ENCODE measurements at places on chromosomes 16 and 17.
A peak's percentile ranks its signal among the peaks of the same experiment; 100 is the strongest.

DNA sequence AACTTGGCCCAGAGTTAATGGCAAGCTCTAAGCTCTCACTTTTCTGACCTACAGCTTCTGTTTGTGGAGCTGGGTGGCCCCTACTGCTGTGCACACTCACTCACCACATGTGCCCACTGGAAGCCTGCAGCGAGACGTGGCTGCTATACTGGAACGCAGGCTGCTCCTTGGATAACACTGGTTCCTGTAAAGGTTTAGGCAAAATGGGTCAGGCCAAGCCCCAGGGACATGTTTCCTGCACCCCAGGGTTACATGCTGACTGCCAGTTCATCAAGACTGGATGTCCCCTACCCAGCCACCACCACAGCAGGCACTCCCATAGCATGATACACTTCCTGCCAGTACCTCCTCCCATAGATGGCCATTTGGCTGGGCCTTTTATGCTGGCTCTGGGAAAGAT is 8.3 kb downstream of the POLDIP2 start:
- DNase-seq: no peak

DNA sequence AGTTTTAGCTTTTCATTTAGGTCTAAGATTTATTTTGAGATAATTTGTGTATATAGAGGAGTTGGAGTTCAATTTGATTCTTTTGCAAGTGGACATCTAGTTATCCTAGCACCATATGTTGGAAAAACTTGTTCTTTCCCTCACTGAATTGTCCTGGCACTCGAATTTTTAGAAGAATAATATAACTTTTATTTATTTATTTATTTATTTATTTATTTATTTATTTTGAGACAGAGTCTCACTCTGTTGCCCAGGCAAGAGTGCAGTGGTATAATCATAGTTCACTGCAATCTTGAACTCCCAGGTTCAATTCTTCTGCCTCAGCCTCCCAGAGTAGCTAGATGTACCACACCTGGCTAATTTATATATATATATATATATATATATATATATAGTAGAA is 29.4 kb downstream of the PPM1E start:
- no peak for DNase-seq

DNA sequence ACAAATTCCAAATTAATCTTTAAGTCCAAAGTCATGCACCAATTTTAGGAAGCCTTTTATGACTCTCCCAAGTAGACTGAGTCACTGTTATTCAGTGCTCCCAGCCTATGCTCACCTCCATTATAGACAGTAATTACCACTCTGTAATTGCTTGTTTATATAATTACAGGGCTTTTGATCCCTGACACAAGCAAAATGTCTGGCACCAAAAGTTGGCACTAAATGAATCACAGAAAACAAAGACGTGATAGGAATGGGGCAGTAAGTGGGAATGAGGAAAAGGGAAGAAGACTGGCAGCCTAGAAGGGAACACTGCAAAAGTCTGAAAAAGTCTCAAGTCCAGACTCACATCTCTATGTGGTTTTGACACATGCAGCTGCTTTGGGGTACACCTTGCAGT is 94.1 kb downstream of the SLC39A11 start:
- DNase-seq: no peak

DNA sequence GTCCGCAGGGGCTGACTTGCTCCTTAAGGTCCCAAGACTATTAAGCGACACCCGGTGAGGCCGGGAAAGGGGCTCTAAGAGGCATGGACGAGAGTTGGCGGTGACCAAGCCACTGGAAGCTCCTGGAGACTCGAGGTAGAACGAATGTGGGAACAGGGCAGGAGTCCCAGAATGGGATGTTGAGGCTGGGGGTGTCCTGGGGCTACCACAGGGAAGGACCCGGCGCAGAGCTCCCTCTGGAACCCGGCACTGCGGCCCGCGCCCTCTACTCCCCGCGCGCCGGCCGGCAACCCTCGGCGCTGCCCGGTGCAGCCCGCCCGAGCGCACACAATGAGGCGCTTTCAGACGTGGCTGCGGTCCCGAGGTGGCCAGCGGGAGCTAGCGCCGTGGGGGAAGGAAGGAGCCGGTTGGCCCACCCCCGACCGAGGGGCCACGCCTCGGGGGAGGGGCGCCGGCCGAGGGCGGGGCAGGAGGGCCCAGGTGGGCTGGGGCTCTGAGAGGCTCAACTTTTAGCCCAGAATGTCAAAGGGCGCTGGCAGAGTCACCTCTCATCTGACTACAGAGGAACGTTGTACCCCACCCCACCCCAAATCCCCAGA is at the start of gene CHST6:
Gene CHST6 (minus strand): TSS at position 366 of the 599 bp plus-strand sequence. CDS start 15,613 bp downstream, outside the sequence.
- DNase-seq: peak; percentile 65

DNA sequence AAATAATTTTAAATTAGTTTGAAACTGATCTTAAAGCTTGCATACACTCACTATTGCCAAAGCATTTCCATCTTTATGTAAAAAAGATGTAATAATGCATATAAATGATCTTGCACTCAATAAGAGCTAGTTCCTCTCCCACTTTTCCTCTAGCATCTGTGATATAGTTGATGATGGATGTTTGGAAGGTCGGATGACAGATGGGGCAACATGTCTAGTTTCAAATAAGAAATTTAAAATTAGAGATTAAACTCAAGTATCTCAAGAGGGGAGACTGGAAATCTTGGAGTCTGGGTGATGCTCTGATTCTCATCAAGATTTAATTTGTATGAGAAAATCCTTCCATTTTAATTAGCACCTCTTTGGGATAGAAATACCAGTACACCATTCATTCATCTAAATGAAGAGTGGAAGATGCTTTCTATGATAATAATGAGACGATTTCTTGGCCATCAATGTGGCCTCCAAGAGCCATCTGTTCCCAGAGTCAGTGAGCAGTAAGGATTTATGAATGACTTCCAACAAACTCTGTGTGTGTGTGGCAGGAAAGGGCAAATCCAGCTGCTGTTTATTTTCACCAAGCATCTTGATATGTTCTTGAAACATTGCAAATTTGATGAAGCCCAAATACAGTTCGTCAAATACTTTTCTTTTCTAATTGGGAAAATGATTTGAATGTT is 616.3 kb upstream of the CDH8 start:
- DNase-seq: no peak

Measured in HTR-8/SVneo (cell line).